ENCODE measurements at places on chromosomes 3 and 15.

- DNase-seq: no peak
Observed at GRCh38 chr3:33664195-33664594, 53.9 kb downstream of the CLASP2 start.

DNA sequence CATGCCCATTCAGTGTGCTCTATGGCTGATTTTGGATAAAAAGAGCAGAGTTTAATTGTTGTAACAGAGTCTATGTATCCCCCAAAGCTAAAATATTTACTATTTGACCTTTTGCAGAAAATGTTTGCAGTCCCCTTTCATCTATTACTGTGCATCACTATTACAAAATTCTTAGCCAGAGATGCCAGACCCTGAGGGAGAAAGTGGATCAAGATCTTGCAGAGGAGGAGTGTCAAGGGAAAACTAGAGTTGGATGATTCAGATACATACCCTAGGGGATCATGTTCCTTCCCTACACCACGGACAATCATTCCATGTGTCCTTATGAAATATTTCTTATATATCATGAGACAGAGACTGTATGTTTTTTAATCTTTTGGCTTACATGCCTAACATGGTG, 68.6 kb upstream of the TPRG1 start:
- no peak for DNase-seq

- no peak for DNase-seq
Observed at GRCh38 chr3:73137736-73138403, 76.4 kb downstream of the EBLN2 start.

GRCh38 chr3:18740631-18741583, 315.8 kb upstream of the SATB1 start:
- no peak for DNase-seq

- no peak for DNase-seq
Observed at GRCh38 chr3:50586763-50587070, 17.4 kb downstream of the HEMK1 start.

DNA sequence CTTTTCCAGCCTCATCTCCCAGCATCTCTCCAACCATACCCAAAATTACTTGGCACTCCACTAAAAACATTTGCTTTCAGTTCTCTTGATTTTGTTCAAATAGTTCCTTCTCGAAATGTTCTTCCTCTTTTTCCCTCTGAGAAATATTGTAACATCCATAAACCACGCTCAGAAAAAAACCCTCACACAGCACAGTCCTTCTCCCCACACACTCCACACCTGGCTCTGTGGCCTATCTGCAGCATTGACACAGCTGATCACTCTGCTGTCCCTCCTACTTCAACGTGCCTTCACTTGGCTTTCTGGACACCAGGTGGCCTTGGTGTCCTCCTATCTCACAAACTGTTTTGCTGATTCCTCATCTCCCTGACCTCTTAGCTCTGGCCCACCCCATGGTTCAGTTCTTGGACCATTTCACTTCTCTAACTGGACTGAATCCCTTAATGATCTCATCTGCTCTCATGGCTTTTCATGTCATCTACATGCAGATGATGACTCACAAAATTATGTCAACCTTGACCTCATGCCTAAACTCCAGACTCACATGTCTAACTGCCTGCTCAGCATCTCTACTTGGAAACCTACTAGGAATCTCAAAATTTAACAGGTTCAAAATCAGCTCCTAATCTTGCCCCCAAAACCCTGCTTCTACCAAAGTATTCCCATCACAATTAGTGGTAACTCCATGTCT, 93.3 kb downstream of the TRIM42 start:
- no peak for DNase-seq

- no peak for DNase-seq
Observed at GRCh38 chr3:137792626-137793271, 28.6 kb downstream of the SOX14 start.

DNA sequence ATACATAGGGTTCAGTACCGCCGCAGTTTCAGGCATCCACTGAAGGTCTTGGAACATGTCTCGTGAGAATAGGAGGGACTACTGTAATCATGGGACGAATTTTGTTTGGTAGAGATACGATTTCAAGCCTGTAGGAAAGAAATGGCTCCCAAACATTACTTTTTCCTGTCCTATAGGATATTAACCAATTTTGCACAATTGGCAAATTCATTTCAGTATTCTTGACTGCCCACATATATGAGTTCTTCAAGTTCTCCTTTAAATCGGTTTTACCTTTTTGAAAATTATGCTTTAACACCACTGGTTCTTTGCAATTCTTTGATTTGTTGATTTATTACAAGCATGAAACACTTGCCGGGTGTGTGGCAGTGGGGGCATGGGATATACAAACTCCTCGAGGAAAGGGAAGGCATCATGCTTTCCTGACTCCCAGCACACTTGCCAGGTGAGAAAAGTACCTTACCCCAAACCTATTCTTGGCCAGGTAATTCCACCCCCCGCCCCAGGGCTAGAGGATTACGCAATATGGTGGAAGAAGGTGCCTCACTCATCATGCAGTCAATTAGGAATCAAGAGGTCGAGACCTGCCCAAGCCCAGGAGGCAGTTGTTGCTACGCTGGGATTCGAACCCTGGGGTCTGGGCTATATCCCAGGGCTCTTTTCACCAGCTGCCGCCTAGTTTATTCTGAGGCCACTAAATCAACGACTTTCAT, 584 bp upstream of the LARS2 start:
- no peak for DNase-seq

- DNase-seq: no peak
Observed at GRCh38 chr15:70319466-70319865, 221.7 kb upstream of the TLE3 start.

DNA sequence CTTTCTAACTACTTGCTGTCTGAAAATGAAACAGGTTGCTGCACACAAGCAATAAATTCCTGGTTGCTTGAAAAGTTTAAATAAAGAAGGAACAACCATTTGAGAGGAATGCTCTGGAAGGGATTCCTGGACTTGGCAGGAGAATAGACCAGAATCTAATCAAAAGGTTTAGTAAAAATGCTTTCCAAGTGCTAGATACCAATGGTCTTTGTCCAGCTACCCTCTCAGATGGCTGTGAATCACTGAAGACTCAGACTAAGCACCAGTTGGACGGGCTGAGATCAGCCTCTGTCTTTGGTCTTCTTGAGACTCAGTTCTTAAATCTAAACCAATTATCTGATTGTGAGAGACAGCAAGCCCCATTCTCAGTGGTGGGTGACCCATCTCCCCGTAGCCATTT, 27.7 kb upstream of the LPP start:
- DNase-seq: no peak

- no peak for DNase-seq
Observed at GRCh38 chr3:17489139-17489538, 253.3 kb downstream of the TBC1D5 start.

GRCh38 chr15:49331951-49332350, 91.1 kb upstream of the FGF7 start:
- no peak for DNase-seq

DNA sequence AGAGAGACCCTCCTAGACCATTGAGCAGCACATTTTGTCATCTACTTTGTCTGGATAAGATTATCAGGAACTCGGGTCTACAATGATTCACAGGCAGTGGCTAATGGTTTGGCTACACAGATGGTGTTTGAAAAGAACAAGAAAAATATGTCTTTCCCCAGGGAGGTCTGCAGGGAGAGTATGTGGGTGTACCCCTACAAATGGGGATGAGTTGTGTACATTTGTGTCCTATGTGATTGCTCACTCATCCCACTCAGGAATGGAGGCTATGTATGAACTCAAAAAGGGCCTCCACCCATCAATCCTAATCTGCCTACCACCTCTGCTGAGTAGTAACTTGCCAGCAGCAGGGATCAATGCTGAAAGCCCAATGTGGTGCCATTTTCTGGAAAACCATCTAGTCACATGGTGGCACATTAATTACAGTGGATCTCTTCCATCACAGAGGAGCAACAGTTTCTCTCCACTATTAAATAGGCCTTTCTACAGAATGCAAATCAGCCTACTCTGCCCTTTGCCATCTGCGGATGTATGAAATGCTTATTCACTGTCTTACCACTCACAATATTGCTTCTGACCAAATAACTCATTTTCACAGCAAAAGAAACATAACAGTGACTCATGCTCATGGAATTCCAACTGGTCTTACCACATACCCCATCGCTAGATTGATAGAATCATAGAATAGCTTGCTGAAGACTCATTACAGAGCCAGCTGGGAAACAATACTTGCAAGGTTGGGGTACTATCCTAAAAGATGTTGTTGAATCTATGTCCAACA, 48.3 kb upstream of the TRIM42 start:
- peak; percentile 85 for DNase-seq

- DNase-seq: no peak
Observed at GRCh38 chr3:1513662-1514061, 420.8 kb downstream of the CNTN6 start.

GRCh38 chr15:29099131-29099880, 170.3 kb downstream of the NSMCE3 start:
- no peak for DNase-seq

- DNase-seq: no peak
Observed at GRCh38 chr15:73034221-73034620, 18.0 kb upstream of the NEO1 start.

DNA sequence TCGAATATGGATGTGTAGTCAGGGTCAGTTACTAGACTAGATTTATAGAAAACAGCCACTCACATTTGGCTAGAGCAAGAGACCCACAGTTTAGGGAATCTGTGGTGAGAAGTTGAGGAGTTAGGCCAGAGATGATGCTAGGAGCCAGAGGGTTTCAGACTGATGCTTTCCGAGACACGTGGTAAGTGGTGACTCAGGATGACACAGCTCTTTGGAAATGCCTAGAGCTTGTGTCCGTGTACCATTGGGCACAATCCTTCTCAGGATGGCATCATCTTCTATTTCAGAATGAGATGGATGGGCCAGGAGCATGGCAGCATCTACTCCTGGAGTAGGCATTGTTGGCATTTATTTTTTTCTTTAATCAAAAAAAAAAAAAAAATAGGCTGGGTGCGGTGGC, 28.5 kb downstream of the PTPRG start:
- DNase-seq: peak; percentile 28

- DNase-seq: no peak
Observed at GRCh38 chr3:31502803-31503221, 29.9 kb upstream of the STT3B start.

GRCh38 chr3:46440531-46441294, 24.0 kb downstream of the LTF start:
- DNase-seq: no peak

GRCh38 chr15:87916208-87916607, 340.3 kb downstream of the NTRK3 start:
- no peak for DNase-seq

DNA sequence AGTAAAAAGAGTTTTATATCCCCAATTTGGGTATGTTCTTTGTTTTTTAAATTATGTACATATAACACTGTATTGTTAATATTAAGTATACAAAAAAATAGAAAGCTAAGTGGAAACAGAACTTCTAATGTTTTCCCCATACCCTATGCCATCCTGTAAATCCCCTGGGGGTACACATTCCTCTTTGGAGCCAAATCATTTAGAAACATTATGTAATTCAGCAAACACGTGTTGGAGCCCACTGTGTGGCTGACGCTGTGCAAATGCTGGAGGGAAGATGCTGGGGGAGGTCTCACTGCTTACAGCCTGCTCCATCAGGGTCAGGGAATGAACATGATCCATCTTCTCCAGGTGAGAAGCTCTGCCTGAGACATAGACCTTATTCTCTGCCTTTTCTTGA, 52.8 kb downstream of the CRTC3 start:
- DNase-seq: no peak

DNA sequence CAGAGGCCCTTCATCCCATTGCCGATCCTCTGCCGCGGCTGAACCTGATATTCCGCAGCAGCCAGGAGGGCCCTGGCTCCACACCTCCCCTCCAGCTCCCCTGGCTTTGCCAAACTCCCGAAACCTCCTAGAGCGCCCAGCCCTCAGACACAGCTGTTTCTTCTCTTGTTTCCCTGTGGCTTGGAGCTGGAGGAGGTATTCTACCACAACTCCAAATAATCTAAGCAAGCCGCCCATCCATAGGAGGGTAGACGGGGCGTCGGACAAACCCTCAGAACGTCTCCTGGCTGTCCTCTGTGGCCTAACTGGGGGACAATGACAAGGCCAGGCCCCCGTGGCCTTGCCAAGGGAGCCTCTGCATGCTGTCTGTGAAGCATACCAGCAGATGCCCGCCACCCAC, 10.4 kb downstream of the PLA2G4D start:
- no peak for DNase-seq

GRCh38 chr15:56248311-56248992, 4.8 kb upstream of the RFX7 start:
- no peak for DNase-seq

- no peak for DNase-seq
Observed at GRCh38 chr15:74214324-74215021, 11.9 kb upstream of the STRA6 start.

DNA sequence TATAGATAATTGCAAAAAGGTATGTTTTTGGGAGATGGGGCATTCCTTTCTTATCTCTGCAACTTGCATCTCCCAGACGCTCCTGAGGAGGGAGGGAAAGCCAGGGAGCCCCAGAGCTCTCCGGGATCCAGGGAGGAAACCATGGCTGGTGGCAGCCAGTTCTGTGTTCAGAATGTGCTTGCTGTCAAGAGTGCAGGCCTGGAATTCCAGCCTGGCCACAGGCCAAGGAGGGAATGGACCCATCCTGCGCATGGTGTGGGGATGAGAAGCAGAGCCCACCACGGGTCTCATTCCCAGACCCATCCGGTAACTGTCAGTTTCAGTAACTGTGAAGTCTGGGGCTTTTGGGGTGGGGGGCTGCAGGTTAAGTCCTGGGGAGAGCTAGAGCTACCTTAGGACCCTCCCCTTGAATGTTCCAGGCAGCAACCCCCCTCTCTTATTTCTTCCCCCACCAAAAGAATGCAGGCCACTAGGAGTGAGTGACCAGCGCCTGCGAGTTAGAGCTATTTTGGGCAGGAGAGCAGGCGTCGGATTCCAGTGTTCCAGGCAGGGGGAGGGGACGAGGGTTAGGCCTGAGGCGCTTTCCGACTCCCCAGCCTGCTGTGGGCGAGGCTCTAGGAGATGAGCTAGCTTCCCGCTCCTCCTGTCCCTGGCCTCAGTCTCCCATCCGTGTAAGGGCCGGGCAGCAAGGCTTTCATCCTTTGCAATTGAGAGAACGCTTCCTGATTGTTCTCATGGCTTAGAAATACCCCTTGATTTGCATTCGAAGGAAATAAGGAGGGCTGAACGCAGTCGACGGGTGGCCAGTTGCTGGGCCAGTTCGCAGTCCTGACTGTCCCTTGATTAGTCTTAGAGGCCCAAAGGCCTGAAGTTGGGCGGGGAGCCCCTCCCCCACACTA, 781 bp upstream of the DAG1 start:
- no peak for DNase-seq

GRCh38 chr3:114764056-114764492, 383.0 kb downstream of the ZBTB20 start:
- no peak for DNase-seq

GRCh38 chr3:29143151-29143550, 137.7 kb upstream of the RBMS3 start:
- DNase-seq: no peak

DNA sequence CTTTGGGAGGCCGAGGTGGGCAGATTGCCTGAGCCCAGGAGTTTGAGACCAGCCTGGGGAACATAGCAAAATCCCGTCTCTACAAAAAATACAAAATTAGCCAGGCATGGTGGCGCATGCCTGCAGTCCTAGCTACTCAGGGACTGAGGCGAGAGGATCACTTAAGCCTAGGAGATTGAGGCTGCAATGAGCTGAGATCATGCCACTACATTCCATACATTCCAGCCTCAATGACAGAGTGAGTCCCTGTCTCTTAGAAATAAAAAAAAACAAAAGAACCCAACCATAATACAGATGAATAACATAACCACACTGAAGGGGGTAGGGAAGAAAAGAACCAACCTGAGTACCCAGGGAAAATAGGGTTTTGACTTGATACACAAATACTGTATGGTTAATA, 19.7 kb upstream of the CGNL1 start:
- peak; percentile 61 for DNase-seq

GRCh38 chr3:150825192-150825915, 62.4 kb upstream of the SIAH2 start:
- DNase-seq: no peak
